ENCODE measurements at places on chromosomes 12 and 14. TPM values are rescaled to one million over a fixed set of nuclear protein-coding genes. Genes with fewer than 3 reads are reported as not detected.

Gene TM7SF3
- total RNA-seq: 116 TPM

Gene GPR132
- 0.46 TPM for total RNA-seq

Gene IAPP
- not detected for total RNA-seq

Gene YBX3
- total RNA-seq: 14.8 TPM

Gene CLEC12A
- total RNA-seq: 0.23 TPM

Gene SLC41A2
- 143 TPM for total RNA-seq

Measured in diencephalon (tissue), 1 donor.